ENCODE measurements at places on chromosomes 5 and 9. TPM values are rescaled to one million over a fixed set of nuclear protein-coding genes. Genes with fewer than 3 reads are reported as not detected.

- peaks cover 38% of the 10 kb centered on the region for H3K36me3 ChIP-seq
- DNase-seq: no peak
- H3K27ac ChIP-seq: peak overlapping the region; percentile 77
- H3K4me3 ChIP-seq: peak overlapping the region; percentile 83
- H3K4me1 ChIP-seq: peaks cover 42% of the 10 kb centered on the region
- H3K27me3 ChIP-seq: no peaks in the 10 kb centered on the region
Observed at GRCh38 chr9:136944212-136944518, 373 bp downstream of the FBXW5 start.

- no peaks in the 10 kb centered on the region for H3K36me3 ChIP-seq
- peaks cover 16% of the 10 kb centered on the region for H3K4me1 ChIP-seq
- no peak overlapping the region for H3K4me3 ChIP-seq
- DNase-seq: no peak
- H3K27ac ChIP-seq: no peak overlapping the region
- no peaks in the 10 kb centered on the region for H3K27me3 ChIP-seq
Observed at GRCh38 chr5:111636736-111637135, 120.3 kb downstream of the NREP start.

- H3K27ac ChIP-seq: no peak overlapping the region
- H3K27me3 ChIP-seq: no peaks in the 10 kb centered on the region
- no peak for DNase-seq
- no peak overlapping the region for H3K4me3 ChIP-seq
Observed at GRCh38 chr5:154842689-154843530, 7.5 kb downstream of the FAXDC2 start.

DNA sequence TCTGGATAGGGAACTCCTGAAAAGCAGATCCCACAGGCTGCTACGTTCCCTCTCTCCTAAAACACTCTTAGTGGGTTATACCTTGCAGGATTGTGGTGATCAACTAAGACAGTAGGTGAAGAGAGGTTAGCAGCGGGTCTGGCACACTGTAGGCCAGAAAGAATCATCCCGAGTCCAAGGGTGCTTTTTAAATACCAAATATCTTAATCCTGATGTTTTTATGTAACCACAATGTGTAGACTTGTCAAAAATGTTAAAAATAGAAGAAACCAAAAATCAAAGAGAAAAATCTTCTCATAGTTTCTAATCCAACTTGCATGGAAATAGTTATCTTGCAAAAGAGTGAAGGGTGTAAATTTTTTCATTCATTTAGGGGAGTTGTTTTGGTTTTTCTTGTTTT is 52.3 kb upstream of the IFNK start:
- no peak for DNase-seq
- no peak overlapping the region for H3K4me3 ChIP-seq
- peak overlapping the region; percentile 77 for H3K27ac ChIP-seq
- H3K4me1 ChIP-seq: peaks cover 59% of the 10 kb centered on the region

GRCh38 chr9:136093995-136094881 is 851 bp downstream of the NACC2 start:
- peaks cover 59% of the 10 kb centered on the region for H3K4me1 ChIP-seq
- H3K27me3 ChIP-seq: no peaks in the 10 kb centered on the region
- DNase-seq: no peak
- peak overlapping the region; percentile 59 for H3K4me3 ChIP-seq
- no peaks in the 10 kb centered on the region for H3K36me3 ChIP-seq

GRCh38 chr5:66969963-66970362 is 226.6 kb downstream of the CD180 start:
- no peak overlapping the region for H3K27ac ChIP-seq
- no peak overlapping the region for H3K4me3 ChIP-seq
- H3K27me3 ChIP-seq: no peaks in the 10 kb centered on the region
- DNase-seq: no peak

DNA sequence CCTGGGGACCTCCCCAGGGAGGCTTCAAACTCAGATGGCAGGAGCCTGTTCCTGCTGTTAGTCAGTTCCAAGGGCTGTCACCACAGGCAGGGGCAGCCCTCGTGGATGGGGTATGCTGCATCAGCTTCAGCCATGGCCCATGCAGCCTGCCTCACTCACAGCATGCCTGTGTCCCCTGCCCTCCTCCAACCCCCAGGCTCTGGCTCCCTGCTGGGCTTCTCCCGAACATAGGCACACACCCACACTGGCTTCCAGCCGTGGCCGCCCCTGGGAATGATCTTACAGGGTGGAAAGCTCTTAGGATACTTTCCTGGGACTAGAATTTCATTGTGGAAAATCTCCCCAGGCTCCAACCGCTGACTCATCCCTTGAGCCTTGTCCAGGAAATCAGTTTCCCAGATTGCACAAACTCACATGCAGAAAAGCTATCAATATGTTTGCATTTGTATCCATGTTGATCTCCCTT is 163.8 kb downstream of the SEC61B start:
- H3K4me3 ChIP-seq: no peak overlapping the region
- no peaks in the 10 kb centered on the region for H3K27me3 ChIP-seq
- peaks cover 12% of the 10 kb centered on the region for H3K4me1 ChIP-seq
- DNase-seq: no peak
- H3K36me3 ChIP-seq: no peaks in the 10 kb centered on the region

DNA sequence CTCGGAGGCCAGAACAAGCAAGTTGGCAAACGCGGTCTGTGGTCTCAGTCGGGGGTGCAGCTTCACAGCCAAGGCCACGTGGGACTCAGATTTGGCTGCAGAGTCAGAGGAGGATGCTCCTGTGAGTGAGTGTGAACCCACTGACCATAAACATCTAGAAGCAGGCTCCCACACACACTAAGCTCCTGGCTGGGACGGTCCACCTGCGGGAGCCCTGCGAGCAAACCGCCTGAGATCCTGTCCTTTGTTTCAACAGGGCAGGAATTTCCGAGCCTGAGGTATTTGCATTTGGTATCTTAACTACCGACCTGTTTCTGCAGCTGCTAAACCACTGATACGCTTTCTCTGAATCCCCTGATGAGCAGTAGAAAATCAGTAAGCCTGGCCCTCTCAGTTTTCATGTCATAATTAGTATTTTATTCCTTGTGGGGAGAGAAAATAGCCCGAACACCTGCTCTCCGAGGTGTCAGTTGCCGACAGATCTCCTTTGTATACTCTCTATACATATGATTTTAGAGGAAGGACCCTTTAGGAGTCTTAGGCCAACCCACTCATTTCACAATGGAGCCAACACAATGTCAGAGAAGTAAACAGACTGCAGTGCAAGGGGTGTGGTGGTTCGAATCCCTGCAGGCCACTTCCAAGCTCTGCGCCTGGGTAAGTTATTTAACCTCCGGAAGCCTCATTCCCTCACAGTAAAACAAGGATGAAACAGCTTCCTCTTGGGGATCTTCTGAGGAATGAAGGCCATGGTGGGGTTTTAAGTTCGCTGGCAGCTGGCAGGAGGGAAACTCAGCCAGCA is 40.9 kb upstream of the PWWP2A start:
- no peak for DNase-seq
- no peak overlapping the region for H3K27ac ChIP-seq
- peaks cover 8% of the 10 kb centered on the region for H3K4me1 ChIP-seq
- no peaks in the 10 kb centered on the region for H3K36me3 ChIP-seq

GRCh38 chr5:173880306-173880985 is 7.7 kb upstream of the CPEB4 start:
- H3K27ac ChIP-seq: no peak overlapping the region
- no peak for DNase-seq
- H3K36me3 ChIP-seq: no peaks in the 10 kb centered on the region
- no peak overlapping the region for H3K4me3 ChIP-seq
- H3K27me3 ChIP-seq: no peaks in the 10 kb centered on the region

DNA sequence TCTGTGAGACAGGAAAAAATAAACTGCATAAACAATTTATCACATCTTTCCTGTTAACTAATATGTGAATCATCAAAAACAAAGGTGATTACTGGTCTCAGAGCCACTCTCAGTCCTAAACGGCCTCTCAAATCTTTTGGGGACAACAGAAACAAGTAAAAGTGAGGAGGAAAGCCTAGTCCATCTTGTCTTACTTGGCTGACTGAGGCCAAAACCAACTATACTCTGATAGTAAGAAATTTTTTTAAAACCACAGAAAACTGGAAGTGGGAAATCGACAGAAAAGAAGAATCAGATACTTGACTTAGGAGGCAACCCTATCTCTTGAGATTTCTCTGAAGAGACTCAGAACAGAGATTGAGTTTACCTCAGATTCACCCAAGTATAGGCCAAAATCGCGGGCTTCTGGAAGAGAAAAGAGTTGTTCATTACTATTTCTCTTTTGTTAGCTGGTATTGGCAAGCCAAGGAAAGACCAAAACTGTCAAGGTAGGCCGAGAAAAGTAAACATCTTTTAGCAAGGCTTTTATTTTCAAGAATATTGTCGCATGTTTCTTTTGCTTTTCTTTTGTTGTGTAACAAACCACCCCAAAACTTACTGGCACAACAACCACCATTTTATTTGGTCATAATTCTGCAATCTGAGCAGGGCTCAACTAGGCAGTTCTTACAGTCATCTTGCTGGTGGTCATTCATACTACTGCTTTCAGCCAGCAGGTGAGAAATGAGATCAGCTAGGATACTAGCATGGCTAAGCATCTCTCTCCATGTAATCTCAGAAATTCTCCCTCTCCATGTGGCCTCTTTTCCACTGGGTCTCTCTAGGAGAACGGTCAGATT is 46.1 kb downstream of the RFX3 start:
- DNase-seq: no peak
- H3K4me3 ChIP-seq: no peak overlapping the region
- H3K36me3 ChIP-seq: peaks cover 13% of the 10 kb centered on the region
- no peak overlapping the region for H3K27ac ChIP-seq
- no peaks in the 10 kb centered on the region for H3K27me3 ChIP-seq

DNA sequence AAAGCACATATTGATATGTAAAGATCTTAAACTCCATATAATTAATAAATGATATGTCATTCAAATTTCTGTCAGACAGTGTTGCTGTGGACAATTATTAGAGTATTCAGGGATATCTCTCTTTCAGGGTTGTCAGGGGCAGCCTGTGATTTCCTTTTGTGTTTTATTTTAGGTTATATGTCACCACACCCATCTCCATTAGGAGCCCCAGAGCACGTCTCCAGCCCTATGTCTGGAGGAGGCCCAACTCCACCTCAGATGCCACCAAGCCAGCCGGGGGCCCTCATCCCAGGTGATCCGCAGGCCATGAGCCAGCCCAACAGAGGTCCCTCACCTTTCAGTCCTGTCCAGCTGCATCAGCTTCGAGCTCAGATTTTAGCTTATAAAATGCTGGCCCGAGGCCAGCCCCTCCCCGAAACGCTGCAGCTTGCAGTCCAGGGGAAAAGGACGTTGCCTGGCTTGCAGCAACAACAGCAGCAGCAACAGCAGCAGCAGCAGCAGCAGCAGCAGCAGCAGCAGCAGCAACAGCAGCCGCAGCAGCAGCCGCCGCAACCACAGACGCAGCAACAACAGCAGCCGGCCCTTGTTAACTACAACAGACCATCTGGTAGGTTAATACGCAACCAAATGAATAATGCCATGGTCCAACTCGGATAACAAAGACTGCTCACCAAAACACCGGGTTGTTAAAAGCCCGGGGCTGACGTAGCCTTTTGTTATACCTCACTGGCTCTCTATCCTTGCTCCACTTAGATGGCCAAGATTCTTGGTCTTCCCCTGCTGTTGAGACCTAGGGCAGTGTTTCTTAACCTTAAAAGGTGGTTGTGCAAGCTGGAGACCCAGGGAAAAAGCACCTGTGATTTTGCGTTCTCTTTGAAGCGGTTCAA is 24.4 kb downstream of the SMARCA2 start:
- H3K4me3 ChIP-seq: no peak overlapping the region
- DNase-seq: no peak
- H3K27ac ChIP-seq: no peak overlapping the region
- H3K36me3 ChIP-seq: peaks cover 41% of the 10 kb centered on the region
- no peaks in the 10 kb centered on the region for H3K27me3 ChIP-seq

DNA sequence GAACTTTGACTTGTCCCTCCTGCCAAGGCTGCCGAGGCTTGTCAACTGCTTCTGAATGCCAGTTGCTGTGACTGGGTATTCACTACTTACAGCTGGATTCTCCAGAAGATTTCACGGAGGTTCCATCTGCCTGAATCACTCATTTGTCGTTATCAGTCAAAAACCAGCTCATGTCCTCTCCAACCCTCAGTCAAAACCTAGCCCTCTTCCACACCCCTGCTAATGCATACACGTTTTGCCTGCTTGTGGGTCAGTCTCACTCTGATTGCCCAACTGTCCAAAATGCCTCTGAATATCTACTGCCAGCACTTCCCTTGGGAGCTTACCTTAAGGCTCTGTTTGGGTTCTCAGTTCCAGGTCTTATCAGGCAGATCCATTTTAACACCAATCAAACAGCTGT is 238.6 kb upstream of the TMEM161B start:
- DNase-seq: no peak
- no peak overlapping the region for H3K4me3 ChIP-seq
- H3K4me1 ChIP-seq: no peaks in the 10 kb centered on the region
- no peaks in the 10 kb centered on the region for H3K27me3 ChIP-seq

DNA sequence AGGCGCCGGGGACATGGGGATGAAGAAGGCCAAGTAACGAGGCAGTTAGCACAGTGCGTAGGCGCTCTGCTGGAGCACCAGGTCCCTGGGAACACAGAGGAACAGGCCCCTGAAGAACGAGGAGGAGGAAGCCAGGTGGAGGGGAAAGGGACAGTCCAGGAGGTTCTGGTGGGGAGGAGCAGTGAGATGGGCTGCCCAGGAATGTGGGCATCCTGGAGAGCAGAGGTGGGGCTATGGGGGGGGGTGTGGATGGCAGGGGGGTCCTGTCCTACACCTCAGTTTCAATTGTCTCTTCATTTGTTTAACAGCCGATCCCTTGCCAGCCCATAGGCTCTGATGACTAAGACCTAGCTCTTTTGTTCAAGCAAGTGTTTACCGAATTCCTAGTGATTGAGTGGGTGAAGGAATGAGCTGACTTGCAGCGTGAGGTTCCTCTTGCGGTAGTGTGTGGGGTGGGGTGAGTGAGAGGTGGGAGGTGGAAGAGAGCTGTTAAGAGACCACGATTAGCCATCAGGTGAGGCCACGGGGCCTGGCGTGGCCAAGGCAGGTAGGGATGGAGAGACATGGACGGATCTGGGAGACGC is 8.4 kb upstream of the PHYHD1 start:
- H3K36me3 ChIP-seq: no peaks in the 10 kb centered on the region
- H3K4me1 ChIP-seq: peaks cover 84% of the 10 kb centered on the region
- no peak for DNase-seq
- H3K27me3 ChIP-seq: no peaks in the 10 kb centered on the region
- peak overlapping the region; percentile 96 for H3K27ac ChIP-seq

- H3K4me3 ChIP-seq: no peak overlapping the region
- no peak for DNase-seq
Observed at GRCh38 chr9:130963337-130963908, 24.4 kb upstream of the FIBCD1 start.

DNA sequence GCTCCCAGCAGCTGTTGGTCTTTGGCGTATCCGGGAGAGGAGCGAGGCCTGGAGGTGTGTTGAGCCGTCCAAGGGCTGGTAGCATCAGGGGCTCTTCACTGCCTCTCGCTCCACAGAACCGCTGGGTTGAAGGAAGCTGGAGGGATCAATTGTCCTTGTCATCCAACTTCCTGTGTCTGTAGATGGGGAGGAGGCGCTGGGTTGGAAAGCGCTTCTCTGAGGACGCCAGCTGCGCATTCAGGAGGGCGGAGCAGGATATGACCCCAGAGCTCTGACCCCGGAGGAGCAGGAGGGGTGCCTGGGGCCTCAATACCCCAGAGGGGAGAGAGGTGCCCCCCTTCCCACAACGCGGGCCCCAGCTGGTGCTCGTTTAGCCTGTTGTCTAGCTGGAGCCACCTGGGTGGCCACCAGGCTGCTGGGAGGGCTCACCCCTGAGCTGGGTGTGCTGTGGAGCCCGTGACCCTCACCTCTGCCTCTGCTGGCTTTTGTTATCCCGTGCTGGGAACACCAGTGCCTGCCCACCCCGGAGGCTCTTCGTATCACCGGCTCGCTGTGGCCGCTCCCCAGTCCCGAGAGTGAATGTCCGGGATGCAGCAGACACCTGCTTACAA is 2.0 kb upstream of the DBH start:
- H3K4me3 ChIP-seq: no peak overlapping the region
- no peaks in the 10 kb centered on the region for H3K36me3 ChIP-seq

The ADAMTS16 gene
- total RNA-seq: 0.49 TPM

The TEX53 gene
- not detected for total RNA-seq

The PCDHB7 gene
- 0.98 TPM for total RNA-seq

The ANP32B gene
- 75.1 TPM for total RNA-seq

The PCDHGA6 gene
- total RNA-seq: 6.4 TPM

All from vagina (tissue), 2 donors.